Endothelial cell of umbilical vein (primary cell): ENCODE measurements at places on chromosomes 1 and 21. TPM values are rescaled to one million over a fixed set of nuclear protein-coding genes. Genes with fewer than 3 reads are reported as not detected.

DNA sequence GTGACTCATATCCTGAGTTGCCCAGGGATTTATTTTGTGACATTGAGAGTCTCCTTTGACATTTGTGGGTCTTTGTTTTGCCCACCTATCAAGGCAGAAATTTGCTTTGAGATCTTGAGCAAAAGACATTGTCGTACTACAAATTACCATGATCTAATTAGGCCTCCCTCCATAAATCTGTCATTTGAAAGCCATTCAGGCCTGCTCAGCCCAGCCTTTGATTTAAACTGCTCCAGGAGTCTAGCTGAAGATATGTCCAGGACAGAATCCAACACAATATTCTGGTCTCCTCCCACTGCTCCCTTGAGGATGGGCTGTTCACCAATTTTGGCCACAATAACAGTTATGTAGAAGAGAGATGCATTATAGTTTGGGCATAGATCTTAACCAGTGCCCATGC, 86.7 kb downstream of the PROX1 start:
- DNase-seq: peak; percentile 5

The TFF3 gene
- polyA plus RNA-seq: 1.8 TPM in 2 replicates

- DNase-seq: no peak
These were observed 223.9 kb downstream of the DUSP10 start for GRCh38 chr1:221517961-221518360.

GRCh38 chr21:27648560-27648959, 681.7 kb upstream of the ADAMTS5 start:
- DNase-seq: peak; percentile 91

DNA sequence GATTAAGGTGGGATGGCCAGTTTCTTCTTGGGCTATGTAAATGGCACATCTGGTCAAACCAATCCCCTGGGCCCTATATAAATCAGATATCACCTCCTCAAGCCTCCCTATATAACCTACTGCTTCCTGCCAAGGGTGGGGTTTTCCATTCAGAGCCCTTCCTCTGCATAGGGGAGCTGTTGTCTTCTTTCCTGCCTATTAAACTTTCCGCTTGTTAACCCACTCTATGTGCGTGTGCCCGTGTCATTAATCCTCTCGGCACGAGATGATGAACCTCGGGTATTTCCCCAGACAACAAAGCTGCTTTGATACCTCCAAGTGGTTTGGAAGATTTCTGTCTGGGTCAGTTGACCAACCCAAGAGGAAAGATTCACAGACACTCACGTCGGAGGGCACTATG, 19.3 kb upstream of the SERTAD4 start:
- no peak for DNase-seq

- peak; percentile 48 for DNase-seq
These were observed 53.5 kb downstream of the MRPL37 start for GRCh38 chr1:54253480-54253879.

- DNase-seq: no peak
These were observed 20.9 kb upstream of the DR1 start for GRCh38 chr1:93324486-93325464.

DNA sequence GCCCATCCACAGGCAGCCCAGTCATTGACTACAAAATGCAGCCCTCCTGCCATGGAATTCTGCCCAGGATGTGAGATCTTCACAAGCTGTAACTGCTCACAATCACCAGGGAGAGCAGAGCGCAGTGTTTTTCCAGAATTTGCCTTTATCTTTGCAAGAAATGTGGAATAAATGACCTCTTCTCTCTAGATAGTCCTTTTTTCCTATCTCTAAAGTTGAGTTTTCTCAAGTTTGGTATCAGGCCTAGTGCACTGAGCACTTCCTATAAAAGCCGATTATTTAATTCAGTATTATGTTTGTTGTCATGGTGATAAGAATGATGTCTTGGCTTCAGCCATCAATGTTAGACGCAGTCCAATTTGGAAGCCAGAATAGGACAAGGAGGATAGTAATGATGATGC, 246.9 kb upstream of the IRF2BP2 start:
- no peak for DNase-seq

The LCE1F gene
- polyA plus RNA-seq: not detected in 2 replicates

DNA sequence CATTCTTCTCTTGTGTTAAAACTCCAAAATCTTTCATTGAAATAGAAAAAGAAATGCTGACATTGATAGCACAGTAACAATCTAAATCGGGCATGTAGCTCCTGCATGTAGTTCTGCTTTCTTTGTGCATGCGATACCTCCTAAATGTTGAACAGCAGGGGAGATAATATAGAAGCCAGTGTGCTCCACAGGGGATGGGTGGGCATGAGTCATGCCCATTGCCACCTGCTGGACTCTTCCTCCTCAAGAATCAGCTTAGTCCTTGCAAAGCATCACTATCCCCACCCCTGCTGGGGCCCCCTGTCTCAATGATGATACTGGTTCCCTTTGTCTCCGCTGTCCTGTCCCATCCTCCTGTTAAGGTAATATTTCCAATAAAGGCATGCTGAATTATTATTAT, 203.0 kb downstream of the RWDD3 start:
- DNase-seq: no peak

DNA sequence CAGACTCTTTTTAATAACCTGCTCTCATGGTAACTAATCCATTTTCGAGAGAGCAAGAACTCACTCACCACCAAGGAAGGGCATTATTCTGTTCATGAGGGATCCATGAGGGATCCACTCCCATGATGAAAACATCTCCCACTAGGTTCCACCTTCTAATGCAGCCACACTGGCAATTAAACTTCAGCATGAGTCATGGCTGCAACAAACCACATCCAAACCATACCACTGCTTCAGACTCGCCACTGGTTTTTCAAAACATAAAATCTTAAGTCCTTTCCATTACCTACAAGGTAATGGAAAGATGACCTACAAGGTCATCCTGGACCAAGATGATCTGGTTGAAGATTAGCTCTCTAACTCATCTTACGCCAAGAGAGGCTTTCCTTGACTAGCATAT, 405.1 kb downstream of the VAV3 start:
- no peak for DNase-seq

The TLCD4 gene
- polyA plus RNA-seq: 0.05 and 0.11 TPM in 2 replicates

The KIF21B gene
- 1.8 and 1.9 TPM in 2 replicates for polyA plus RNA-seq

DNA sequence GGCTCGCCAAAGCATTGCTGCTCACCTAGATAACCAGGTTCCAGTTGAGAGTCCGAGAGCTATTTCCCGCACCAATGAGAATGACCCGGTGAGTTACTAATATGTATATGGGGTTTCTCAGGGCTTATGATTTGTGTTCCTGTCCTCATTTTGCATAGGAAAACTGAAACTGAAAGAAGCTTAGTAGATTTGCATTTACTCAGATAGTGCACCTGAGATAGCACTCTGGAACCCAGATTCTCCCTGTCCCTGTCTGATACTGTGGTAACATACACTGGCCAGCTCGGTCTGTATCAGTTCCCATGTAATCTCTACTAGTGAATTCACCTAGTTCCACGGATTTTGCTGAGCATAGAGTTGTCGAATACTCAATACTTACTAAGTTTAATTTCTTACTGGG, 28.1 kb downstream of the DAP3 start:
- DNase-seq: no peak

- DNase-seq: peak; percentile 54
These were observed 235.2 kb downstream of the KCNT2 start for GRCh38 chr1:196372896-196373536.

GRCh38 chr21:42672699-42673458, 19.5 kb downstream of the PDE9A start:
- no peak for DNase-seq

- DNase-seq: no peak
These were observed 1.4 kb downstream of the SLC9A1 start for GRCh38 chr1:27153549-27153886.

DNA sequence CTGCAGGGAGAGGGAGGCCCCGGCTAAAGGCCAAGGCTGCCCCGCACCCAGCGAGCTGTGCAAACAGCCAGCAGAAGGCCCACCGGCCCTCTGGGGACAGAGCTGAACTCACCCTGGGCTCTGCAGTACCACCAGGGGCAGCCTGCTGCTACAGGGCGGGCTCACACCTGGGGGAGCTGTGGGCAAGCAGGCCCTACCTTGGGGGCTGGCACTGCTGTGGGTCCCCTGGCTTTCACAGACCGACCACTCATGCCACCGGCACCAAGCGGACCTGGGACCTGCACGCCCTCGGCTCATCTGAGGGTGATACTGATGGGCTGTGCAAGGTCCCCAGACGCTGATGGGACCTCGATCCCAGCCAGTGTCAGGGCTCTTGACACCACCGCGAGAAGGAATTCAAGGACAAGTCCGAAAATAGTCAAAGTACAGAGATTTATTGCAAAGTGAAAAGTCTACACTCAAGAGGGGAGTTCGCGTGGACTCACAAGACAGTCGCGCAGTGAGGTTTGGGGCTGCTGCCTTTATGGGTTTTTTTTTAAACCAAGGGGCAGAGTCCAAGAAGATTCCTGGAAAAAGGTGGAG, 61.0 kb upstream of the ADARB1 start:
- DNase-seq: no peak

- no peak for DNase-seq
These were observed 351.3 kb downstream of the RRAGC start for GRCh38 chr1:38508232-38508631.

- no peak for DNase-seq
These were observed 51.0 kb downstream of the BACH1 start for GRCh38 chr21:29349702-29350101.

GRCh38 chr1:242839101-242839500, 314.6 kb upstream of the PLD5 start:
- DNase-seq: no peak

GRCh38 chr1:244065063-244065793, 14.1 kb downstream of the ZBTB18 start:
- DNase-seq: no peak

The GBP3 gene
- polyA plus RNA-seq: 4.8 and 5.7 TPM in 2 replicates

The CGN gene
- polyA plus RNA-seq: 0.32 and 0.37 TPM in 2 replicates

The PLA2G2F gene
- polyA plus RNA-seq: not detected in 2 replicates

GRCh38 chr1:101567582-101568189, 330.9 kb downstream of the S1PR1 start:
- DNase-seq: peak; percentile 42

DNA sequence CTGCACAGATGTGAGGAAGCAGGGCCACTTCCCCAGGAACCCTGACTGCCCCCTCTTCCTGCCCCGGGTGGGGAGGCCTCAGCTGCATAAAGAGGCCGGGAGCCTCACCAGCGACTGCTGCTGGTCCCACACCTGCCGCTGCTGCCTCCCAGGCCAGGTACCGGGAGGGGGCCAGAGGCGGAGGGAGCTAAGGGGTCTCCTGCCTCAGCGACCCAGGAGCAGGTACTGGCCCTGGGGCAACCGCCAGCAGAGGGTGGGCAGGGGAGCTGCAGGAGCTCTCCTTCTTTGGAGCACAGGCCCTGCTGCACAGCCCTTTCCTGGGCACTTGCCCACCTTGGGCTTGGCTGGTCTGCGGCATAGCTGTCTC, 6.8 kb downstream of the GJC2 start:
- DNase-seq: no peak

GRCh38 chr1:116179964-116180363, 68.8 kb downstream of the MAB21L3 start:
- DNase-seq: no peak

DNA sequence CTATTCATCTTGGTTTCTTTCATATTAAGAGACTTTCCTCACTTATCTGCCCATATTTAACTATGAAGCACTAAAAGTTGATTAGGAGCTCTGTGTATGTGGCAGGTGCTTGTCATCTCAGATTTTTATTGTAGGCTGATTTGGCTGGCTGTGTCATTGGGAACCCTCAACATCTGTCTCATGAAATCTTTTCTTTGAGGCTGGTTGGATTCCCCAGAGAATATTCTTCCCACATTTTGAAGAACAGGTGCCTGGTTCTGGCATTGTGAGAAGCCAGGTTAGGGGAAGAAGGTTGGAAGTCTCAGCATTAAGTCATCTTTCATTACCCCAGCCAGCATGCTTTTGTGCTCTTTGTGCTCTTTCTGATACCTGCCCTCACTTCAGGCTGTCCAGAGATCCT, 37.1 kb downstream of the EEIG2 start:
- no peak for DNase-seq

The IFI16 gene
- 43.9 and 52.8 TPM in 2 replicates for polyA plus RNA-seq

DNA sequence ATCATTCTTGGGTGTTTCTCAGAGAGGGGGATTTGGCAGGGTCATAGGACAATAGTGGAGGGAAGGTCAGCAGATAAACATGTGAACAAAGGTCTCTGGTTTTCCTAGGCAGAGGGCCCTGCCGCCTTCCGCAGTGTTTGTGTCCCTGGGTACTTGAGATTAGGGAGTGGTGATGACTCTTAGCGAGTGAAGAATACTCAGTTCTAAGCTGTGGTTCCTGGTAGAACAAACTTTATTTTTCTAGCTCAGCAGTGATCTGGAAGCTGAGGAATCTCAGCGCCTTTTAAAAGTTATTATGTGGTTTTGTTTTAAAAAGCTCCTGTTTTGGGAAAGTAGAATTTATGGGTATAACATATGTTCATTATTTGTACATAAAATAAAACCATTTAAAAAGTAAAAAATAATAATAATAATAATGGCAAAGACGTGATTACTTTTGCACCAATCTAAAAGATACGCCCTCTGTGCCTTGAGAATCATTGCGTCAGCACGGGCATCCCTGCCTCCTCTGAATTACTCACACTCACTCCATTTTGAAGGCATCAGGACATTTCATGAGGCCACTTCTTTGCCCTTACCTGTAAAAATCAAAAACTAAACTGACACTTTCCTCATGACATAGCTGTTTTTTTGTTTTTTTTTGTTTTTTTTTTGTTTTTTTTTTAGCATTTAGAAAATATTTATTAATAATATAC, 29.7 kb upstream of the TNFRSF1B start:
- DNase-seq: no peak

The GFI1 gene
- 0.22 TPM in 2 replicates for polyA plus RNA-seq

The KCNJ10 gene
- not detected in 2 replicates for polyA plus RNA-seq

The KRTAP21-2 gene
- polyA plus RNA-seq: not detected in 2 replicates

DNA sequence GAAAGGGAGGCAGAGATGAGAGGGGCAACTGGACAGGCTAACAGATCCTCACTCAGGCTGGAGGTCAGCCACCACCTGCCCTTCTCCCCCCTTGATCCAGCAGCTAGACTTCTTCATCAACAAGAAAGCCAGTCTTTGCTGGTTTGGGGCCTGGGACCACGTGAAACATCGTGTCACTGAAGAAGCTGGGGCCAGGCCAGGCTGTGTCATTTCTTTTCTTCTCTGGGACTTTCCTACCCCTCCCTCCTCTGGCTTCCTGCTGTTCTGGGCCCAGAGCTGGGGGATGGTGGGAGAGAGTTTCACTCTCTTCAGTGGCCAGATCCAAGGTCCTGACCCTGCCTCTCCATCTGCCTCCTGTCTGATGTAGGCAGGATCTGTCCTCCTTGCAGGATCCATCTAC, 18.1 kb upstream of the SLC26A9 start:
- peak; percentile 42 for DNase-seq

DNA sequence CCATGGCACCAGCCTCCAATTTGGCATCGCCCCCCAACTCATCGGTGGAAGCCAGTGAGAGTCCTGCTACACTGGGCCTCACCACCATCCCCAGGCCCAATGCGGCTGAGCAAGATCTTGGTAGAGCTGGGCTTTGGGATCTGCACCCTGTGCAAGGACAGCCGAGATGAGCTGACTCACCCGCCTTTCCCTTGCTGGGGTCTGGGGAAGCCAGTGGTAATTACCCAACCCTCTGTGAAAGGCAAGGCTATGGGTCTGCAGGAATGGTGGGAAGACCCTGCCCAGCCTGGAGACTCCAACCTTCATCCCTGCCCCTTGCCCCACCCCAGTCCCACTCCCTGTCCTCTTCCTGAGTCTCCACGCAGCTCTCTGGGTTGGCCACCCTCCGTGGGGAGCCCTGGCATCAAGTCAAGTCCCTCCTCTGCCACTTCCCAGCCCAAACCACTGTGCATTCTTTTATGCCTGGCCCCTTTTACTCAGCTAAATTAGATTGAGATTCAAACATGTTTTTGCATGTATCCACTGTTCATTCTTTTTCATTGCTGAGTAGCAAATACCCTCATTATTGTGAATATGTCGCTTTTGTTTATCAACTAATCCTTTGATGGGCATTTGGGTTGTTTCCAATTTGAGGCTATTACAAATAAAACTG, 8.8 kb downstream of the SMCP start:
- DNase-seq: no peak
